Stimulated activated CD4-positive, alpha-beta T cell treated with anti-CD3 and anti-CD28 coated beads, Interleukin-15, amount 100 ng/mL, for 1 hour (primary cell): ENCODE measurements at places on chromosomes 4 and X.
A peak's percentile ranks its signal among the peaks of the same experiment; 100 is the strongest.

- no peak for DNase-seq
These were observed 88.0 kb upstream of the CBR4 start for GRCh38 chr4:169098054-169098497.

DNA sequence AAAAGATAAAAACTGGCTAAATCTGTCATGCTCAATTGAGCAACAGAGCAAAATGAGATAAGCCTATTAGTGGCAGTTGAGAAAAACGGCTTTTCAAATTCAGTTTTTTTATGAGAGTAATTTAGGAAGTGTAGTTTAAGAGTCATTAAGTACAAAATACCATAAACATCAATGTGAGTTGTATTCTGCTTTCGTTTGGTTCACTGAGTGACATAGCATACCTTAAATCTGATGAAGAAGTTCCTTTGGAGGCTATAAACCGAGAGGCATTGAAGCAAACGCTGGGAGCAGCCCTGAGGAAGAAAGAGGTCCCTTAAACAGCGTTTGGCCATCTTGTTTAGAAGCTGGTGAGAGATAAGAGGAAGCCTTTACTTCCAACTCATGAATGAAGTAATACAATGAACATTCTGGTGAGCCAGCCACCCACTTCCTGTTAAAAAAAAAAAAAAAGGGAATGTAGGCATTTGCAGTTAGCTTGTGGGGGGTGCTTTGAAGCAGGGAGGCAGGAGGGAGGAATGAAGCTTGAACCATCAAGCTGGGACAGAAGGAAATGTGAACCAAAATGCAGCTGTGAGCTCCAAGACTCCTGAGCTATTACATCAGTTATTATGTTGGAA is 132.3 kb downstream of the ZNF330 start:
- no peak for DNase-seq

- DNase-seq, result no peak
These were observed 353.0 kb upstream of the GALNT7 start for GRCh38 chr4:172815499-172816164.

DNA sequence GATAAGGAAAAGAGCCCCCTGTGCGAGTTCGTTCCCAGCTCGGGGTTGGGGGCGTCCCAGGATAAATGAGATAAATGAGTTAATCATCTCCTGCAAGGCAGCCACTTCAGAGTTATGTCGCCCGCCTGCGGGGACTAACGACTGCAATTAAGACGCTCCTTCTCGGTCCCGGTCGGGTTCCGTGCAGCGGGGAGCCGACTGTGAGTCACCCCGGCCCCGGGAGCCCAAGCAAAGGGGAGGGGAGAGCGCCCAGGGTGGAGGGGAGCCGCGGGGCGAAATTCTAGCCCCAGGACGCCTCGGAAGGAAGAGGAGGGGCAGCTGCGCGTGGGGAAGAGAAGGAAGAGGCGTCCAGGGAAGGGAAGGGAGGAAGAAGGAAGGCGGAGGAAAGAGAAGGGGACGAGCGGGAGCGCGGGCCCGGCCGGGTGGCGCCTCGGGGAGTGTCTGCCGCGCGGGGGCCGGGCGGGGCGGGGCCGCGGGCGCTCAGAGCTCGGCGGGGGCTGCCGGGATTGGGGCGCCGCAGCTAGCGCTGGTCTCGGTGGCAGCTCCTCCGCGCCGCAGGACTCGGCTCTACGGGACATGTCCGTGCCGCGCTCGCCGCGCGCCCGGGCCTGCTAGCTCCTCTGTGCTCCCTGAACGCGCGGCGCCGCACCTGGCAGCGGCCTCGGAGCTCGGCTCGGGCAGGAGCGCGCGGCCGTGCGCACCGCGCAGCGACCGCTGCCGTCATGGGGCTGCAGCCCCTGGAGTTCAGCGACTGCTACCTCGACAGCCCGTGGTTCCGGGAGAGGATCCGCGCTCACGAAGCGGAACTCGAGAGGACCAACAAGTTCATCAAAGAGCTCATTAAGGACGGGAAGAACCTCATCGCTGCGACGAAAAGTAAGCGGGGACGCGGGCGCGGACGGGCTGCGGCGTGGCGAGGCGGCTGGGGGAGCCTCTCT is at the start of gene ARHGAP10:
Gene ARHGAP10 (plus strand): TSS at position 509 of the 938 bp plus-strand sequence. CDS start 214 bp downstream, at position 723.
- DNase-seq, result peak; percentile 63

GRCh38 chr4:105971036-105971435 is 75.8 kb downstream of the NPNT start:
- DNase-seq, result no peak

DNA sequence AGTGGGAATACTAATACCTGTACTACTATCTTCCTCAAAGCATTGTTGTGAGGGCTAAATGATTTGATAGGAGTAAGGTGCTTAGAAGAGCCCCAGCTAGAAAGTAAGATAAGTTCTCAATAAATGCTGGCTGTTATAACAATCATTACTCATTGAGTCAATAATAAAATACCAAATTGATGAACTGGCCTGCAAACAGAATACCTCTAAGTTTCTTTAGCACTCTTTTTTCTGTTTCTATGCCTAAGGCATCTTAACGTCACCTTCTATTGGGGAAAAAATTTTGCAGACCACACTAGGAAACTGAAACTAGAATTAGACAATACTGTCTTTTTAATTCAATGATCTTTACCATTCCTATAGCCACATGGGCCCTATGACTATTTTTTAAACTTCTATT is 1.2 kb downstream of the CLTRN start:
- DNase-seq, result no peak

- DNase-seq, result no peak
These were observed 150.1 kb downstream of the AR start for GRCh38 chrX:67693928-67694327.

DNA sequence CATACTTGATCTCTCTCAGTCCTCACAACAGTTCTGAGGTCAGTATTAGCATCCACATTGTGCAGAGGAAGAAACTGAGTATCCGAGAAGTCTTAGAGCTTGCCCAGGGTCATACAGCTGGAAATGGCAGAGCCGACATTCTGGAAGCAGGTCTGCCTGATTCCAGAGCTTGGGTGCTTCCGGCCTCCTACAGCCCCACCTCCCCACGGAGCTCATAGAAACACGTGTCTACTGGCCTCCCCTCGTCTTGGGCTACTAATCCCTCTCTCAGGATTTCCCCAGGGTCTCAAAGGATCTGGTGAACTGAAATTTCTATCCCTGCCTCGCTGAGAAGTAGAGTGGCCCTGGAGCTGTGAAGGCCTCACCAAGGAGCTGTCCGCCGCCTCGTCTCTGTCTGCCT is 12.0 kb upstream of the KDM5C start:
- DNase-seq, result no peak

DNA sequence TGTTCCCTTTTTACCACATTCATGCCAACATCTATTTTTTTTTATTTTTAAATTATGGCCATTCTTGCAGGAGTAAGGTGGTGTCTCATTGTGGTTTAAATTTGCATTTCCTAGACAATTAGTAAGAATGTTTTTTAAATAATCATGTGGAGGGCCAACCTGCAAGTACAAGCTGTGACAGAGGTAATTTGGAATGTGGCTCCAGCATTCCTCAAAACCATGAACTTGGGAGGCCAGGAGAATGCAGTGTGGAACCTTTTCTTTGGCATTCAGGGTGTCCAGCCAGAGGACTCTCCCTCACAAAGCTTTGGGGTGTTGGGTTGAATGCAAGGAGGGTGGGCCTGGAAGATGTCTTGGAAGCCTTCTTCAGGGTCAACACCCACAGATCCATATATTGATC is 7.3 kb upstream of the TMEM185A start:
- DNase-seq, result no peak

DNA sequence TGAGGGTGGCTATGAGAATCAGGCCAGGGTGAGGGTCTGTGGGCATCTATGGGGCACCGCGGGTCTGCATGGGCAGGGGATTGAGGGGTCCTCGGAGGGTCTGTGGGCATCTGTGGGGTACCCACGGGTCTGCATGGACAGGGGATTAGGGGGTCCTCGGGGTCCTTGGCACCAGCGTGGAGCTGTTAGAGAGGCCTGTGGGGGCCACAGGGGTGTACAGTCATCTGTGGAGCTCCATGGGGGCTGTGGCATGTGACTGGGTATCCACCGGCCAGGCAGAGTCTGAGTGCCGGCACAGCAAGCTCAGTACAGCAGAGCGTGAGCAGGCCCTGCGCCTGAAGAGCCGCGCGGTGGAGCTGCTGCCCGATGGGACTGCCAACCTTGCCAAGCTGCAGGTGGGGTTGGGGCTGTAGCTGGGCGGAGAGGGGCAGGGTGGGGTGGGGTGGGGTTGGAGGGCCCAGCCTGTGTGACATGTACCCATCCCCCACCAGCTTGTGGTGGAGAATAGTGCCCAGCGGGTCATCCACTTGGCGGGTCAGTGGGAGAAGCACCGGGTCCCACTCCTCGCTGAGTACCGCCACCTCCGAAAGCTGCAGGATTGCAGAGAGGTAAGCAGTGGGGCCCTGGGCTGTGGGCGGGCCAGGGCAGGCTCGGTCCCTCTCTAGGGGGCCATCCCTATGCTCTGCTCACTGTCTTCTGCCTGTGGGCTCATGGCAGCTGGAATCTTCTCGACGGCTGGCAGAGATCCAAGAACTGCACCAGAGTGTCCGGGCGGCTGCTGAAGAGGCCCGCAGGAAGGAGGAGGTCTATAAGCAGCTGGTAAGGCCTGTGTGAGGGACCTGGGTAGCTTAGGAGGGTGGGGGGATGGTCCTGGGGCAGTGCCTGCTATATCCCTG is 12.9 kb downstream of the CCDC22 start:
- DNase-seq, result no peak

GRCh38 chr4:118969359-118969758 is 80.7 kb downstream of the SYNPO2 start:
- no peak for DNase-seq

DNA sequence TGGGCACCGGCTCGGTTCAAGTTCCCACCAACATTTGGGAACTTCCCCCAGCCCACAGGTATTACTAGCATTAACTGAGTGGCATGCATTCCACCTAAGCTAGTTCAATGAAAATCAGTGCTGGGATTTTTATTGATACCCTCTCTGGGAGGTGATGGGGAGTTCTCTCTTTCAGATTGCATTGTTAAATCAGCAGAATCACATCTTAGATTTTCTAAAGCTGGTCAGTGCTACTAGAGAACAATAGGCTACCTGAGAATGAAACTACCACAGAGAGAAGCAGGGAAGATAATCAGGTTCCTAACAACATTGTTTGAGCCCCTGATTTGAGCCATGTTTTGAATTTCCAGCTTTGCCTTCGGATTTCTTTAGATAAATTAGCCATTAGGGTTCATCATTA is 16.0 kb downstream of the EPGN start:
- no peak for DNase-seq

GRCh38 chrX:53494436-53494835 is 60.3 kb upstream of the HSD17B10 start:
- no peak for DNase-seq

- no peak for DNase-seq
These were observed 868.8 kb downstream of the CCSER1 start for GRCh38 chr4:90995996-90996395.

DNA sequence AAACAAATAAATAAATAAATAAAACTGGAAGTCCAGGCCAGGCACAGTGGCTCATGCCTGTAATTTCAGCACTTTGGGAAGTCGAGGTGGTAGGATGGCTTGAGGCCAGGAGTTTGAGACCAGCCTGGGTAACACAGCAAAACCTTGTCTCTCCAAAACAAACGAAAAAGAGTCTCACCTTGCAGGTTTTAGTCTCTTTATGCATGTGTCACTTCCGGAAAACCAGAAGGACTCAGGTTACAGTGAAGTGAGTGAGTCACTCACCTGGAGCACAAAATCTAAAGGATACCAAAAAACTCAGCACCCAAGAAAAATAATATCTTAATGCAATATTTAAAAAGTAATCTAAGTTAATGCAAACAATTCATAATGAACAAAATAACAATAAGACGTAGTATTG is 20.1 kb upstream of the SLC34A2 start:
- no peak for DNase-seq

GRCh38 chr4:125045311-125045710 is 269.4 kb upstream of the FAT4 start:
- no peak for DNase-seq

DNA sequence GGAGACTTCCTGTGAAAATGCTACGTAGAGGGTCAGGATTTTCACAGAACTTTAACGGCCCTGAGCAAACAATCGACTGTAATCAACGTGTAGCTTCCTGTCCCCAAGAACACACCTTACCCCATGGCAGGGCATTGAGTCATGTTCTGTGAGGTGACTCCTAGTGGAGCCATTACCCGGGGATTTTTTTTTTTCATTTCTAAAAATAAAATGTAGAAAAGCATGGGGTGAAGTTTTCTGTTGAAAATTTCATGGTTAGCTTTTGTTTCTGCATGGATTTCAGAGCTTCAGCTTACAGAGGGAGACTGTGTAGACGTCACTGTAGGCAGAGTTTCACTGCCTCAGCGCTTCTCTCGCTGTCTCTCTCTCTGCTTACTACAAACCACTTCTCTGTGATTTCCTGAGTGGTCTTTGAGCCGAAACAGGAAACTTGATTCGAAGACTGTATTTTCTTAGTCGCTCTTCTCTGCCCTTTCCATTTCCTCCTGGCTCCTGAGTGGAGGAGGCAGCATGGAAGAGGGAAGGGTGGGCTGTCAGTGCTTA is 111.7 kb downstream of the NFKB1 start:
- no peak for DNase-seq

DNA sequence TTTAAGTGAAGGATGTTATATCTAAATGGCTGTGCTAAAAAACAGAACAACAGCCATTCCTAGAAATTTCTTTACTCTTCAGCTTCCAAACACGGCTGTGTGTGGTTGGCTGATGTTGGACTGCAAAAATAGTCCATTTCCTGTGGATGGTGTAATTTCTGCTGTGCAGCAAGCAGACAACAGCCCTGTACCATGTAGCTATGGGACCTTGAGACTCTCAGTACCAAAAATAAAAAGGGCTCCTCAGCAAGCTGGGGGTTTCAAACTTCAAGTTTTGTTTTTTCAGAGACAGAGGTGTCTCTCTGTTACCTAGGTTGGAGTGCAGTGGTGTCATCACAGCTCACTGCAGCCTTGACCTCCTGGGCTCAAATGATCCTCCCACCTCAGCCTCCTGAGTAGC is 18.1 kb downstream of the CD40LG start:
- DNase-seq, result no peak

DNA sequence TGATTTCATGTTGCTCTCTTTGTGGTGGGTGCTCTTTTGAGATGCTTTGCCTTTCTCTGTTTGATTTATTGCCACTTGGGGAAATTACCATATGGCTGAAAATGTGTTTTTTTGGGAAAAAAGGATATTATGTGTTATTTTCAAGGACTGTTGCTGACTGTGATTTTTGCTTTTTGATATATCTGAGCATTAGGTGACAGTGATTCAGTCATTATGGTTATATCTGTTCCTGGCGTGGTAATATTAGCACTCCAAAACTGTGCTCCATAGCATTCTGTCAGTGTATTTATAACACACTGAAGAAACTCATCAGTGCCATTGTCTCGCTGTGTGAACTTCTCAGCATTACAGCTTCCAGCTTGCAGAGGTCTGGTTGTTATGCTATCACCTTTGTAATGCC is 73.8 kb downstream of the PHEX start:
- no peak for DNase-seq

- no peak for DNase-seq
These were observed 45.9 kb downstream of the WDFY3 start for GRCh38 chr4:84920617-84921016.

DNA sequence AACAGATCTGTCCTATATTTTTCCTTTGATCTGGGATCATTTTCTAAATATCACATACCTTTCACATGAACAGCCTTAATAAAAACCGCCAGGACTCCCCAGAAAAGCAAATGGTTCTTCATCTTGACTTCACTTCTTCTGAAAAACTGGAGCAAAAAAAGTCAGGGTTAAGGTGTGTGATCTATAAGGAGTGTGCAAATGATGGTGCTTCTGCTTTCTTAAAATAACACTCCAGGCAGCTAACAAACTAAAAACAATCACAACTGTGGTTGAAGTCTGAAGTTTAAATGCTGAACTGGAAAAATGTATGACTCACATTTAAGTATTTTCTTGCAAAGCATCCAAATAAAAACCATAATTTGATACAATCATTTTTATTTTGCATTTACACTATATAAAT is at the start of gene JCHAIN:
Gene JCHAIN (minus strand): TSS at position 140 of the 400 bp plus-strand sequence. CDS start 18 bp downstream, at position 122.
- DNase-seq, result no peak
